Activated T-cell treated with anti-CD3 and anti-CD28 coated beads for 48 hours (primary cell): ENCODE measurements at places on chromosomes 4 and X.

DNA sequence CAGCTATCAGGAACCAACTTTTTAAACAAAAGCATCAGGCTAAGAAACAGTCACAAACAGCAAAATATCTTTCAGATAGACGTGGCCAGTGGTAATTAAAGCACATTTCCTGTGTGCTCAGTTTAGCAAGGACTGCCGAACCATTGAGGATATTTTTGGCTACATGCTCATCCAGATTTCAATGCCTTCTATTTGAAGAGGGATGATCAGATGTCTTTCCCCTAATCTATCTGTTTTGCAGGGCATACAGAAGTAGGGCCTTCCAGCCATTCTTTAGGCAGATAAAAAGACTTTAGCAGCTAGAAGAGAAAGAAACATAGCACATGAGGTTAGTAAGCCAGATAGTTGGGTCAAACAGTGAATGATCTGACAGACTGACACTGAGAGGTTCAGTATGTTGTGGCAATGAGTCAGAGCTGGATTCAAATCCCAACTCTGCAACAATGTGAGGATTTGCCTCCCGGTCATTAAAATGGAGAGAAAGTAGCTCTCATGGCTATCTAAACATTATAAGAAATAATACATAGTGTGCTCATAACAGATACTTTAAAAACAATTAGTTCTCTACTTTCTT lies 100.0 kb upstream of the PRKG2 start:
- no peak for DNase-seq

DNA sequence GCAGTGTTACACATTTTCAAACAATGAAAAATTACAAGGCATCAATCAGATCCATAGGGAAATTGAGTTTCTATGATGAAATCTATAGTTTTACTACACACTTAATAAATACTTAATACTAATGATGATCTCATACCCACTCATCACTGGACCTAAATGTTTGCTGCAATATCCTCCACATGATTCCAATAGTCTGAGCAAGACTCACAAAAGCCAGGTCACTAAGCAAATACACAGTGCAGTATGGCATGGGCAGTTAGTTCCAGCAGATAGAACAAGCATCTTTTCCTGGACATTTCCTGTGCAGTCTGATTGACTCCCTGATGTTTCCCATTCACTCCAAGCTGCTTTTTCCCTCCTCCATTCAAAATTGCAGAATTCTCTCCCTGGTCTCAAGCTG lies 109.0 kb upstream of the ATOH1 start:
- DNase-seq = no peak

GRCh38 chrX:30060718-30061117 lies 154.6 kb upstream of the MAGEB2 start:
- no peak for DNase-seq

- no peak for DNase-seq
Observed at GRCh38 chr4:176981074-176981473, 188.4 kb upstream of the VEGFC start.

DNA sequence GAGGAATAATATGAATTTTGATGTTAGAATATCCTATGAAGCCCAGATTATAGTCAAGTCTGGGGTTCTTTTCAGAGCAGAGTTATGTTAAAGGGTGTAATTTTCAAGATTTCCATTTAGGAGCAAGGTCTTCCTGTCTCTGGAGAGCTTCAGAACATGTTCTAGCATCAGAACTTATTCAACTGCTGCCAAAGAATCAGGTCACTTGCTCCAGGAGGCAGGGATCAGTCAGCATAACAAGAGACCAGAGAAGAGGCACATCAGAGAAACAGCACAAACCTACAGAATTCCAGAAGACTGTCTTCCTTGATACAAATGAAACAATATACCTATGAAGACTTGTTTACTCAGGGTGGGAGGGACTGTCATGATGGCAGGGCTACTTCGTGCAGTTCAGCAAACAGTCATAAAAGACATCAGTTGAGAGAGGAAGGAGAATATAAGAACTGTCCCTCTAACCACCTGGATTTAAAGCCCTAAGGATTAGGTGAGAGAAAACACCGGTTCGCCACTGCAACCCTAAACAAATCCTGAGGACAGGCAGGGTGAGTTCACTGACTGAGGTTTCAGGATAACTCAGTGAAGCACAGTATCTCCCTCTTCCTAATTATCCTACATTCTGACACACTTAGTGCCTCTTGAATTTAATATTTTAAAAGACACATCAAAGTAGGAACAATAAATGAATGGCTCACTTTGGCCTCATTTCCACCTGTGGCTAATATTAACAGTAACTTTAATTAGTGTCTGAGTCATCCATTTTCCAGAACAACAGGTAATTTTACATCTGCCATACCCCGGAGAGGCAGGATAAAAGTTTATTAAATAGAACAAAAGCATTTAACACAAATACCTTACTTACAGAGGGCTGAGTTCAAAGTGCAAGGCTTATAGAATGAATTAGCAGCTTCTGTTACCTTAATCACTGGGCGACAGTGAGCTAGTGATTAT lies 93.0 kb downstream of the HDAC8 start:
- DNase-seq = no peak

DNA sequence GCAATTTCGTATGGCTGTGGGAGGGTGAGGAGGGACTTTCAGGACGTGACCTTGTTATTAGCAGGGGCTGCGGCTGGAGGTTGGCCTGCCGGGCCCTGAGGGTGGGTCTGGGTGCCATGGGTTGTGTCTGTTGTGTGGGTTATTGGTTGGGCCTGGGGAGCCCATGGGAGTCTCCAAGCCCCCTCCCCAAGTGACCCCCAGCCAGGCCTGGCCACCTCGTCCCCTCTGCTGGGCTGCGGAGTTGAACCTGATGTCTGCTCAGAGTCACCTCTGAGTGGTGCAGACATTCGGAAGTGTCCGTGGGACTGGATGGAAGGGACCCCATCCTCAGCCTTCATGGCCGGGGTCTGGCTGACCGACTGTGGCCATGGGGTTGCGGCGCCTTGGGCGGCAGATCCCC lies 67.7 kb downstream of the TRMT44 start:
- no peak for DNase-seq

DNA sequence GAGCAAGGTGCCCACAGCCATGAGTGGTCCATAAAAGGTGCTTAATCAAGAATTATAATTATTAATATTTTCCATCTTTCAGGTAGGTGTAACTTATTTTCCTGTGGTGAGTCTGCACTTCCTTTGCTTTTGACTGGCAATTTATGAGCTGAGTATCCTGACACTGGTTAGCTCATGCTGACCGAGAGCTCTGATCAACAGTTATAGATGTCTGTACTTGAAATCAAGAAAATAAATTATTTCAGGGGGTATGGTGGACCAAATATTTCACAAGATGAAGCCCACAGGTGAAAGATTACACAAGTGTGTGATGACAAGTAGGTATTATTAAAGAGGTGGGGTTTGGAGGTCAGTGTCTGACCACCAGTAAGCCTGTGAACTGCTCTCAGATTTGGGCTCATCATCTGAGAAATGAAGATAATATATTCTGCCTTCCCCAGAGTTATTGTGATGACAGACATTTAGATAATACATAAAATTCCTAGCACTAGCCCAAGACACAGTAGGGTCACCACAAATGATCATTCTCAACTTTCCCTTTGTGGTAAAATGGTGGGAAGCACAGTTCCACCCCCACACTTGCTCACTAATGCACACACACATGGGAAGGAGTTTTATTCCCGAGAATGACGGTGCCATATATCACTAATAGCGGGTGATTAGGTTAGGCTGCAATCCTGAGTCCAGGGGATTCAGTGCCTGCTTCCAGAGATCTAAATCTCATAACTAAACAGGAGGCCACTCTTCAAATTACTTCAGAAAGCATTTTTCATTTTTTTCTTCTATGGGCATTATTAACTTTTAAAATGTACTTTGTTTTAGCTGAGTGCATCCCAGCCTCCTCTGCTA lies 34.0 kb upstream of the PACRGL start:
- no peak for DNase-seq

DNA sequence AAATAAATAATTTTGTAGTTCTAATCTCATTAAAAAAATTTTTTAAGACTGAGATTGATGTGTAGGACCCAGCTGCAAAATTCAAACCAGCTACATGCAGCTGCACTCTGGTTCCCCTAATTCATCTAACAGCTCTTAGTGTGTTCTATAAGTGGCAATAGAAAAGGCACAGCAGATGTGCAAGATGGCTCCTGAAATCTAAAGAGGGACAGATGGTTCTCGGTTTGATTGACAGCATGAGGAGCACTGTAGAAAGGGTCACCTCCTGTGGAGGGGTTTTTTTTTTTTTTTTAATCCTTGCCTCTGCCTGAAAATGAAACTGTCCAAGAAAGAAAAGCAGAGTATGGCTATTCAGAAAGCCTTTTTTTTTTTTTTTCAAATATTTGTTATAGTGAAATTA lies 16.9 kb upstream of the OCIAD1 start:
- no peak for DNase-seq

DNA sequence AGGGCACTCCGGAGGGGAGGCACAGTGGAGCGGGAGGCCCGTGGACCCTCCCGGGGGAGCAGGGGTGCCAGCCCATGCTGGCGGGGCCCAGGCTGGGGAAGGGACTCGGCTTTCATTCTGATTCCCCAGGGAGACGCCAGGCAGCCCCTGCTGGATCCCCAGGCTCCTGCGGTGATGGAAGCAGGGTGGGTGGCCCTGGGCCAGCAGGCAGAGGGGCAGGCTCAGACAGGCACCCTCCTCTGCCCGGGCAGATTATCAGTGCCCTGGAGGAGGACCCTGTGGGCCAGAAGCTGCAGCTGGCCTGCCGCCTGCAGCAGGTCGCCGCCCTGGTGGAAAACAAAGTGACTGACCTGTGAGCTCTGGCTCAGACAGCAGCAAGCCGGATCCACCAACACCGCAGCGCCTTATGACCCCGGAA lies 2.1 kb upstream of the SRPK3 start:
- DNase-seq = no peak

GRCh38 chr4:83961575-83961974 lies 425.7 kb downstream of the GPAT3 start:
- DNase-seq = no peak

DNA sequence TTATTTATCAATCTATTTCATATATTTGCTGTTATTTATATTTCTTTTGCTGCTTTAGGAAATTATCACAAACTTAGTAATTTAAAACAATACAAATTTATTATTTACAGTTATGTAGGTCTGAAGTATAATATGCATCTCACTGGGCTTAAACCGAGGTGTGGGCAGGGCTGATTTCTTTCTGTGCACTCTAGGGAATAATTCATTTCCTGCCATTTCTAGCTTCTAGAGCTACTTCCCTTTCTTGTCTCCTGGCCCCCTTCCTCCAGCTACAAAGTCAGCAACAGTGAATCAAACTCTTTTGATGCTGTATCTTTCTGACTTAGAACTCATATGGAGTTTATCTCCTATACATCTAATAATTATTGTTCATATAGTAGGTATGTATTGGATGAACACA lies 303.5 kb upstream of the ARSJ start:
- DNase-seq = no peak

DNA sequence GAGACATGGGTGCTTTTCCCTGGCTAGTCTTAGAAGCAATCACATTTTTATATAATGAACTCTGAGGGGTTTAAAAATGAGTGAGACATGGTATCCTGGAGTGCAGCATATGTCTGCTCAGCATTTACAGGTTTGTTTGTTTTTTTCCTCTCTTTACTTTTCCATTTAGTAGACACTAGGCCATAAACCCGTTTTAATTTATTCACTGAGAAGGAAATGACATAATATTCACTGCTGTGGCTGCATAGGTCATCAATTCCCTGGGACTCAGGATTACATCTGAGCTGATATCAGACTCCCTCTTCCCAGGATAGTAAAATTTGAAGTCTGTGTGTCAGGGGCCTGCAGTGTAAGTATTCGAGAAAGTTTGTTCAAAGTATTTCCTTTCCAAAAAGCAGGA lies 178.9 kb upstream of the SPRY1 start:
- DNase-seq = no peak
